ENCODE measurements at places on chromosomes 2 and 18.

DNA sequence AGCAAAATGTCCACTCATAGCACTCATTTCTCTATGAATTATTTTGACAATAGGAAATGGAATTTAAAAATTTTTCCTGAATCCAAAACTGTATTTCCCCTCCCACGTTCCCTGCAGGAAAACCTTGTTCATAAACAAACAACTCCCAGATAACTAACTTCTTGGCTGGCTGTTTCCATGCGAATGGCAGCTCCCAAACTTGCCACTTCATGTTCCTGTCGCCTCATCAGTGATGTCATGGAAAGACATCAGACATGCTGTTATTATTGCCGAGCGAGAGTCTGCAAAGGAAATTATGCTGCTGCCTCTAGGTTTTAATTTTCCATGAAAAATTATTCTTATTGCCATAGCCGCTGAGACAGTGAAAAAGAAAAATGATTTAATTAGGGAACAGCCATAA is 117.0 kb upstream of the RIOK3 start:
- no peak for DNase-seq

DNA sequence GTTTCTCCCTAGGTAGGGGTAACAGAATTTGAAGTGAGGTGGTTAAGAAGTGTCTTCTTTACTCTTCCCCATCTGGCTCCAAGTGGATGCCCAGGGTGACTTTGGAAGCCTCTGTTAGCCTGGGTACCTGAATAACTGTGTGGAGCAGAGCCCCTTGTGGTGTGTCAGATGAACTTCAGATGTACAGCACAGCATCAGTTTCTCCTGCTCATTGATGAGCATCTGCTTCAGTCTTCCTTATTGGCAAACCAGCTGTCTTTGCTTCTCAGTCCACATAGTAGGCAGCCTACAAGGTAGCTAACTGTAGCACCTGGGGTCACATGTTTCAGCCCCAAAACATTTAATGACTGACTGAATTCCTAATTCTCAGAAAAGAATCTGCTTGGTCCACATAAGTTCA is 56.2 kb upstream of the ATP8B1 start:
- no peak for DNase-seq

DNA sequence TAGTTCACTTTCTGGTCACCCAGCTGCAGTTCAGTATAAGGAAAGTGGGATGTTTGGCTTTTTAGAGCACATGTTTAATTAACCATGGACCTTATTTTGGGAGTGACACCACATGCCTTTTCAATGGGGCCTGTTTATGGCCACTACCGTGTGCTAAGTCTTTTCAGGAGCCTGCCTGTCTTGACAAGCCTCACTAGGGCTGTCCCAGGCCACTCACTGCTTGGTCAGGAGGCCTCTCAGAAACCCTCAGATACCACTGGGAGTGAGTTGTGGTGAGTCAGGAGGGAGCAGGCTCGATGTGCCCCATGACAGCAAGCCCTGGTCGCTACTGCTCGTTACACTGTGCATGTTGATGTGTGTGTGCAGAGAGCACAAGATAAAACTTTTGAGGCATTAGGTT is 123.0 kb downstream of the MAP4K4 start:
- DNase-seq, result no peak

DNA sequence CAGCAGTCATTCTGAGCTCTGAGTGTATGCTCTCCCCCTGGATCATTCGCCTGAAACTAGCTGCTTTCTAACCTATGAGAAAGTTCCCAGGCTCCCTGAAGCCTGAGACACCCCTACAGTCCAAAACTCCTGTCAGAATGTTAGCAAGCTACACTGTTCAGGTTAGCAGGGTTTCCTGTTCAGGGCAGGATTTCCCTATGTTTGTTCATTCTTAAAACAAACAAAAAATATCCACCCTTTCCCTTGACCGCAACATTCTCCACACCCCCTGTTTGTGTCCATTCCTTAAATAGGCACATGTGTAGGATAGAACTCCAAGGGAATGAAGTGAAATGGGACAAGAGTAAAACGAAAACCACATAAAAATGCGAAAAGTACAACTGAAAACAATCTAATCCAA is 83.1 kb downstream of the KLF7 start:
- DNase-seq, result no peak

GRCh38 chr2:3284657-3285630 is 92.7 kb downstream of the EIPR1 start:
- DNase-seq, result no peak

DNA sequence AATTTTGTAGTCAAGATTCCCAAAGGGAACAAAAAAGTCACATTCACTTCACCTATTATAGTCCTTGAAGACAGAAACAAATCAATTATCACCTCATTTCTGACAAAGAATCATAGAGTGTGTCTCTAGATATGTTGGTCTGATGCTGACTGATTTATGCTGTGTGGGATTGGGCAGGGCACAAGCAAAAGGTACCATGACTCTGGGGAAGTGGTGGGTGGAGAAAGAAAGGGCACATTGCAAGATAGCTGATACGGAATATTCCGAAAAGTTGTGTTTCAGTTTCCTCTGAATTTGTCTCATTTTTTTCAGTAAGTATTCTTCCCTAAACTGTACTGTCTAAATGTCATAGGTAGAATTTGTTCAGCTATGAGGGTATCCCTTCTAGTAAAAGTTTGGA is 268.0 kb downstream of the MREG start:
- no peak for DNase-seq

- no peak for DNase-seq
Observed at GRCh38 chr2:45697190-45697589, 45.7 kb downstream of the PRKCE start.

- DNase-seq, result no peak
Observed at GRCh38 chr2:158191076-158191895, 89.6 kb downstream of the UPP2 start.

GRCh38 chr2:71801556-71801955 is 346.1 kb downstream of the CYP26B1 start:
- no peak for DNase-seq

- DNase-seq, result no peak
Observed at GRCh38 chr2:173239644-173240043, 115.0 kb upstream of the CDCA7 start.

GRCh38 chr2:172409042-172409441 is 18.3 kb upstream of the ITGA6 start:
- DNase-seq, result no peak

DNA sequence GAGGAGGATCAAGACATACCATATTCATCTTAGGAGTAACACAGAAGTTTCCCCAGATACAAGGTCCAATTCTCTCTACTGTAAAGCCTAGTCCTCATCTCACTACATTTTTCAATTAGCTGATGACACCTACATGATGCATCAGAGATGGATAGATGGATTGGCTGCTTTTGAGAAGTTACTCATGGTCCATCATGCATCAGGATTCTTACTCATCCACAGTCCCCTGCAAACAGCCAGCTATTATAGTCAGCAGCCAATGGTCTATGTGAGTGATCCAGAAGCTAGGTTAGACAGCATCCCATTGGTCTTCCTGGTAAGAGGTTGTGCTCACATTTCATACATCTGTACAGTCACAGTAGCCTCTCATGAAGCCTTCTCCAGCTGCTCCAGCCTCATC is 154.5 kb upstream of the NRP2 start:
- no peak for DNase-seq

DNA sequence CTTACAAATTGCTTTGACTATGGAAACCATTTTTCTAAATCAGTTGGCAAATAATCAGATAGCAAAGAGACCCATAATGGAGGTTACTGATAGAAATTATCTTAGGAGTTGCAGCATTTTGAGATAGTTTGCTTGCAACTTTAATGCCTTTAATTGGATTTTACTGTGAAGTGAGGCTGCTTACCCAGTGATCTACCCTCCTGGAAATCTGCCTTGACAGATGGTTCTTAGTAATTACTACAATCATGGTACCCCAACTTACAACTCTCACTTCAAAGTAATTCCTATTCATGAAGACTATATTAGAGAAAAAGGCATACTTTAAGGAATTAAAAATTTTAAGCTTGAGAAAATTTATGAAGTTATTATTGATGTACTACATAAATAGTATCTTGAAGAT is 1288.6 kb upstream of the CDH2 start:
- no peak for DNase-seq

DNA sequence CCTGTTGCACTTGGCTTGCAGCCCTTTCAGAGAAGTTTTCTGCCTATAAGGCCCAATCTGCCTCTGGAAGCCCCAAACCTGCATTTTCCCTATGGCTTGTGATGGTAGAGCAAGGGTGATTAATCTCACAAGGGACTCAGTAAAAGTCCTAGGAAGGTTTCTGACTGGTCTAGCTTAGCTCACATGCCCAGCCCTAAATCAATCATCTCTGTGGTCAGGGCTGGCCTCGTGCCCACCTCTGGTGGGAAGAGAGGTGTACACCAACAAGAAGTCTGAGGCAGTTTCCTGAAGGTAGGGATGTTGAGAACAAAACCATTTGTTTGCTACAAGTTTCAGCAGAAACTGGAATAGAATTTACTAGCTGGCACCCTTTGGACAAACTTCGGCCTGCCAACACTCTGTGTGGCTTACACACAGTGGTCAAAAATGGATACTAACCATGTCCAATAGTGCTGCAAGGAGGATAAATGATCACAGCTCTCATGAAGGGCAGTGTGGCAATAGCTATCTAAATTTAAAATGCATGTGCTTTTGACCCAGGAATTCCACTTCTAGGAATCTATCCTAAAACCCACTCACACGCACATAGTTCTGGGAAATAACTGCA is 96.4 kb downstream of the EN1 start:
- peak; percentile 79 for DNase-seq

DNA sequence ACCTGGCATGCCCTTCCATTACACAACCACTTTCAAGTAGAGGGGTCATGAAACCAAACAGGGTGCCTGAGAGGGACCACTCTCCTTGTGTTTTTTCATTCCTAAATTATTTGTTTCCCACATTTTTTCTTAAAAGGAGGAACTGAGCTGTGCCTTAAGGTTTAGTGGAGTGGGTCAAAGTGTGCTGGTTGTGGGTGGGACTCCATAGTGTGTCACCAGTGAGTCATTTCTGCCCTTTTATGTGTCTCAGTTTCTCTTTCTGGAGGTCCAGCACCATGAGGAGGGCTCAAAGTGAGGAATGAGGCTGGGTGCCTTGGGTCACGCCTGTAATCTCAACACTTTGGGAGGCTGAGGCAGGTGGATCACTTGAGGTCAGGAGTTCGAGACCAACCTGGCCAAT is 37.8 kb downstream of the COMMD1 start:
- DNase-seq, result no peak

DNA sequence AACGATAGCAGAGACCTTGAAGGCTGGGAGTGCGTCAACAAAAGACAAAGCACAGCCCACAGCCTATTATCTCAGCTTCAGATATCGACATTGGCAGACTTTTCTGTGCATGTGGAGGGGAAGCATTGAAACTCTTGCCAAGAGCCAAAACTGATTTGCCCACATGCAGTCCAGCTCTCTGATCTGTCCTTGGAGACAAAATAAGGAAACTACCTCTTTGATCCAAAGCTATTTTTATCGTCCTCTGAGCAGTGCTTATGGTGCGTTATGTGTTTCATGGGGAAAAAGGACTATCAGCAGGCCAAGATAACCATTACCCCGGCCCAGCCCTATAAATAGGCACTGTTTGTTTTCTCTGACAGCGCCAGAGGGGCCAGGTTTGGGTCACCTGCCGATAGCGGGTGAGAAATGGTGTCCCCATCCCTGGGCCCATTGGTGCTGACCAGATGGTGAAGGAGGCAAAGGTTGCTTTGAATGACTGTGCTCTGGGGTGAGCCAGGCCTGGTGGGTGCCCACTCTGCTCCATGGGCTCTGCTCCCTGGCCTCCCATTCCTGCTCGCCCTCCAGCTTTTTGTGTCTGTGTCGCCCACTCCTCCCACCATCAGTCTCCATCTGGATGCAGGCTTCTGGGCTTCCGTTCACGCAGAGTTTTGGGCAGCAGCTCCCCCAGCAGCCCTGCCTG is 176.1 kb upstream of the HS6ST1 start:
- no peak for DNase-seq

DNA sequence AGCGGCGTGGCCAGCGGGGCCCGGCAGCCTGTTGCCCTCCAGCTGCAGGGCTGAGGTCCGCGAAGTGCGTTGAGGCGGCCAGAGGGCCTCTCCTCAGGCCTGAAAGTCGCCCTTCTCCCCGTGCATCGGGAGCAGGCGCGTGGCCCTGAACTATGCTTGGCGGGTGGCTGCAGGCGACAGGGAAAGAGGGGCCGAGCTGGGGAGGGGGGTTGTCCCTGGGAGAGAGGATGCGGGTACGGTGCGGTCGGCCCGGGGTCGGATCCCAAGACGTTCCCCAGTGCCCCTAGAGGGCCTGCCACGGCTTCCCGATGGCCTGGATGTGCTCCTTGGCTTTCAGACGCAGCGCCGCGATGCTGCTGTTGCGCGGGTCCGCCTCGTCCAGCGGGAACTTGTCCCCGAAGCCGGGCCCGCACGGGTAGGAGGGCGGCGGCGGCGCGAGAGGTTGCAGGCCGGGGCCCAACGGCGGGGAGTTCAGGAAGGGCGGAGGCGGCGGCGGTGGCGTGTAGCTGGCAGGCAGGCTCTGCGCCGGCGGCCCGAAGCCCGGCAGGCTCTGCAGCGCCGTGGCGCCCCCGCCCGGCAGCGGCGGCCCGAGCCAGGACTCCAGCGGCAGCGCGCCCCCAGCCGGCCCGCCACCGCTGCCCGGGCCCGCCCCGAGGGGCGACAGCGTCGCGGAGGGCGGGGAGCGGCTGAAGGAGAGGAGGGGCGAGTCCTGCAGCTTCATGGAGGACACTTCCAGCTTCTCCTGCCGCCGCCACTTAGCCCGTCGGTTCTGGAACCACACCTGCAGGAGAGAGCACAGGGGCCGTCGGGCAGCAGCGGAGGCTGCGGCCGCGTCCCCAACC is 4.3 kb downstream of the RAX start:
- DNase-seq, result no peak

- no peak for DNase-seq
Observed at GRCh38 chr2:19568809-19569208, 210.4 kb upstream of the OSR1 start.

GRCh38 chr18:5962362-5962761 is 67.0 kb upstream of the TMEM200C start:
- DNase-seq, result no peak

DNA sequence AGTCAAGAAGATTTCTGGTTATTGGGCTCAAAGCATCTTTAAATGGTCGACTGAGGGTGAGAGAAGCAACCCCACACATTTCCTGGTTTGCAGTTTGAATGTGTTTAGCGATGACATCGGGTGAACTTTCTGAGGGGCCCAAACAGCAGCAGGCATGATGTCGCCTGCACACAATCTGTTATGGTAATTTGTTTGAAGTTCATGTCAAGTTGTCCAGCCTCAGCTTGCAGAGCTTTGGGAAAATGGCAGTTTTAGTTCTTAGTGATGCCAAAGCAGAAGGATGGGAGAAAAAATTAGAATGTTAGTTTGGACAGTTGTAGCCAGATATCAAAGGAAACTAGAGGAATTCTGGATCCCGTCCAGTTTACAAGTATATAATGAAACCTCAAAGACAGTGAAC is 284.6 kb downstream of the MBD5 start:
- DNase-seq, result no peak

- no peak for DNase-seq
Observed at GRCh38 chr18:56563568-56563967, 74.8 kb downstream of the TXNL1 start.

- DNase-seq, result no peak
Observed at GRCh38 chr2:216084547-216084946, 2.8 kb downstream of the TMEM169 start.

DNA sequence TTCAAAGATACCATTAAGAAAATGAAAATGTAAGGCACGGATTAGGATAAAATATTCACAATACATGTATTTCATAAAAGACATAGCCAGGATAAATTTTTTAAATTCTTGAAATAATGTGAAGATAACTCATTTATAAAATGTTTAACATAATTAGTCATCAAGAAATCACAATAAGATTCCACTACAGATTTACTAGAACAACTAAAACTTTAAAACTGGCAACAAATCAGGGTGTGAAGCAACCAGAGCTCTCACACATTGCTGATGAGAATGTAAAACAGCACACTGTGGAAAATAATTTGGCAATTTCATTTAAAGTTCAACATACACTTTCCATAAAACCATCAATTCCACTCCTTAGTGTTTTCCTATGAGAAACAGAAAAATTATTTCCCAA is 89.6 kb upstream of the UBE2E3 start:
- DNase-seq, result no peak

Measured in urothelium cell line (cell line).